ENCODE measurements at places on chromosomes 5 and 9.

- no peak overlapping the region for H3K27ac ChIP-seq
- H3K4me3 ChIP-seq = no peak overlapping the region
- no peak for DNase-seq
Measured at GRCh38 chr5:5480481-5481111, 58.1 kb downstream of the ICE1 start.

GRCh38 chr5:19322716-19323485 lies 665.1 kb downstream of the CDH18 start:
- no peaks in the 10 kb centered on the region for H3K4me1 ChIP-seq
- H3K27ac ChIP-seq = no peak overlapping the region
- H3K4me3 ChIP-seq = no peak overlapping the region
- H3K36me3 ChIP-seq = no peaks in the 10 kb centered on the region
- H3K27me3 ChIP-seq = no peaks in the 10 kb centered on the region

- no peaks in the 10 kb centered on the region for H3K27me3 ChIP-seq
- DNase-seq = no peak
- no peaks in the 10 kb centered on the region for H3K4me1 ChIP-seq
- H3K4me3 ChIP-seq = no peak overlapping the region
- H3K27ac ChIP-seq = no peak overlapping the region
Measured at GRCh38 chr9:72636621-72637020, 115.2 kb downstream of the TMC1 start.

GRCh38 chr9:36971935-36972488 lies 62.1 kb downstream of the PAX5 start:
- H3K4me3 ChIP-seq = no peak overlapping the region
- no peak overlapping the region for H3K27ac ChIP-seq
- no peaks in the 10 kb centered on the region for H3K27me3 ChIP-seq
- no peaks in the 10 kb centered on the region for H3K4me1 ChIP-seq

GRCh38 chr5:111201705-111202104 lies 22.5 kb upstream of the CAMK4 start:
- H3K4me3 ChIP-seq = no peak overlapping the region
- no peaks in the 10 kb centered on the region for H3K27me3 ChIP-seq
- DNase-seq = no peak
- no peak overlapping the region for H3K27ac ChIP-seq

GRCh38 chr9:137960496-137960895 lies 82.9 kb downstream of the CACNA1B start:
- no peak overlapping the region for H3K27ac ChIP-seq
- no peaks in the 10 kb centered on the region for H3K36me3 ChIP-seq
- H3K4me3 ChIP-seq = no peak overlapping the region
- H3K27me3 ChIP-seq = no peaks in the 10 kb centered on the region

GRCh38 chr5:32355686-32356085 lies 42.9 kb upstream of the MTMR12 start:
- no peak overlapping the region for H3K4me3 ChIP-seq
- no peak overlapping the region for H3K27ac ChIP-seq
- DNase-seq = no peak
- H3K36me3 ChIP-seq = no peaks in the 10 kb centered on the region
- no peaks in the 10 kb centered on the region for H3K4me1 ChIP-seq

DNA sequence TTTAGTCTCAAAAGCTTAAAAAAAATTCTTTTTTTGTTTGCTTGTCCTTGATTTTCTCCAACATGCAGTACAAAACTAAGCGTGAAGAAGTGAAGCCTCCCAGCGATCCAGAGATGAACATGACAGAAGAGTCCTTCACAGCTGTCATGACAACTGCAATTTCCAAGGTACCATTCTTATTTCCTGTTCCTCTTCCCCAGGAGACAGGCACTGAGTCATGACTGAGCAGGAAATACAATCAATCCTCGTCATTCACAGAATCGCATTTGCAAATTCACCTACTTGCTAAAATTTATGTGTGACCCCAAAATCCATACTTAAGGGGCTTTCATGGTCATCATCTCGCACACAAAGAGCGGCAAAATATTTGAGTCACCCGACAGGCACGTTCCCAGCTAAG lies 77.3 kb downstream of the SLC1A1 start:
- H3K36me3 ChIP-seq = no peaks in the 10 kb centered on the region
- H3K4me3 ChIP-seq = no peak overlapping the region
- no peak for DNase-seq
- no peaks in the 10 kb centered on the region for H3K27me3 ChIP-seq
- H3K4me1 ChIP-seq = no peaks in the 10 kb centered on the region

GRCh38 chr9:82829818-82830217 lies 233.1 kb downstream of the RASEF start:
- no peak overlapping the region for H3K27ac ChIP-seq
- no peaks in the 10 kb centered on the region for H3K27me3 ChIP-seq
- no peak overlapping the region for H3K4me3 ChIP-seq
- no peak for DNase-seq
- H3K4me1 ChIP-seq = no peaks in the 10 kb centered on the region

DNA sequence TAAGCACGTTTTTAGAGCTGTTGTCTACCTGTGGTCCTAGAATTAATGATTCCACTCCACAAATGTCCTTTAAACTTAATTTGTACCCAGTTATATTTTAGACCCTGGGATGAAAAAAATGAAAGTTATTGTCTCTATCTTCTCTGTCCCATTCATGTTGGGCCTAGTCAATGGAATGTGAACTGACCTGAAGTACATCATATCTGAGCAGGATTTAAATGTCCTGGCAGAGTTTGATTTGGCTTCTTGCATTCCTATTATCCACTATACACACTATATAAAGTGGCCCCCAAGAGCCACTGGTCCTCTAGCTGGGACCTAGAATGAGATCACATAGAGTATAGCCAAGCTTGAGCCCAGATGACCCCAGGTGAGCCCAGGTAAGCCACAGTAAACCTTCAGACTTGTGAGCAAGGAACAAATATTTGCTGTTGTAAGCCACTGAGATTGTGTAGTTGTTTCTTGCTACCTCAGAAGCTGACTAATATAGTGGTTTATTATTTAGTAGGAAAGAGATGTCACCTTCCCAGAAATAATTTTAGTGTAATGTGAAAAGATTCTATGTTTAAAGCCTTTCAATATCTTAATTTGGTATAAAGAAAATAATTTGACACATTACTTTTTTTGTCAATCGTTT lies 37.1 kb upstream of the C6 start:
- no peaks in the 10 kb centered on the region for H3K36me3 ChIP-seq
- no peak overlapping the region for H3K27ac ChIP-seq
- no peak for DNase-seq

GRCh38 chr9:33222031-33222430 lies 17.9 kb upstream of the SPINK4 start:
- no peaks in the 10 kb centered on the region for H3K27me3 ChIP-seq
- H3K4me1 ChIP-seq = no peaks in the 10 kb centered on the region
- no peak overlapping the region for H3K27ac ChIP-seq
- DNase-seq = no peak
- no peak overlapping the region for H3K4me3 ChIP-seq

- no peak overlapping the region for H3K4me3 ChIP-seq
- no peaks in the 10 kb centered on the region for H3K27me3 ChIP-seq
- no peak overlapping the region for H3K27ac ChIP-seq
- no peak for DNase-seq
Measured at GRCh38 chr5:131505237-131505908, 129.7 kb downstream of the RAPGEF6 start.

- H3K27ac ChIP-seq = no peak overlapping the region
- H3K27me3 ChIP-seq = no peaks in the 10 kb centered on the region
- no peak overlapping the region for H3K4me3 ChIP-seq
- no peaks in the 10 kb centered on the region for H3K36me3 ChIP-seq
- DNase-seq = no peak
- H3K4me1 ChIP-seq = no peaks in the 10 kb centered on the region
Measured at GRCh38 chr5:105101577-105101976, 1539.0 kb upstream of the NUDT12 start.

DNA sequence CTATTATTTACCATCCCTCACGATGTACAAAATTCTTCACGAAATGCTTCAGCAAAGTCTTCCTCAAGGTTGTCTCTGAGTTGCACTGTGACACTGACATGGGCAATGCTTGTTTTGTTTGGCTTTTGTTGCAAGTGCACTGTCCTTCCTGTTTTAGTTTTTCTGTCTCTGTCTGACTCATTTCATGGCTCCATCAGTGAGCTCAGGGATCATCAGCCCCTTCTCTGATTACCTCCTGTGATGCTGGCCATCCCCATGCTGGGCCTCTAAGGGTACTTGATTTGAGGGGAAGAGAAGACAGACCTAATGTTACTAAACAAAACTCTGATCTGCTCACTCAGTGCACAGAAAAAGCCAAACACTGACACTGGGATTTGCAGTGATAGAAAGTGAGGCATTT lies 37.6 kb upstream of the STX17 start:
- H3K27me3 ChIP-seq = no peaks in the 10 kb centered on the region
- no peak for DNase-seq
- H3K27ac ChIP-seq = no peak overlapping the region
- H3K36me3 ChIP-seq = no peaks in the 10 kb centered on the region
- H3K4me1 ChIP-seq = no peaks in the 10 kb centered on the region

GRCh38 chr9:94277885-94278536 lies 18.9 kb downstream of the ZNF169 start:
- no peaks in the 10 kb centered on the region for H3K4me1 ChIP-seq
- H3K27ac ChIP-seq = no peak overlapping the region
- DNase-seq = no peak
- no peaks in the 10 kb centered on the region for H3K36me3 ChIP-seq

DNA sequence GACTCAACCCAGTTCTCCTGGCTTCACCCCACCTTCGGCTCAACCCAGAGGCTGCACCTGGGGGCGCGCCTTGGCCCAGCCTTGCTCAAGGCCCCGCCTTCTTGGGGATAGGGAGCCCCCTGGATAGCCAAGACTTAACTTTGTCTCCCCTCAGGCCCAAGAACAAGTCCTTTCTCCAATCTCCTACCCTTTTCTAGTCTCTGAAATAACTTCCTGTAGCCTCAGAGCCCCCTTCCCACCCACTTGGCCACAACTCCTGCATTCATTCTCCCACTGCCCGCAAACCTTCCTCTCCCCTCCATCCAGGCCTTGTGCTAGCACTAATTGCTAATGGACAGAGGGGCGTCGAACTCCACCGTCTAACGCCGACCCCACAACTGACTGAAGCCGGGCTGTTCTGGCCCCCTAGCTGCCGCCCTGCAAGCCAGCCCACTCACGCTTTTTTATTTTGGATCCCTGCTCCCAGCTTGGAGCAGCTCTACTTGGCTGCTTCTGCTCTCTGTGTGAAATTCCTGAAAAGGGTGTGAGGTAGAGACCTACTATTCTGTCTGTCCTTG lies 579 bp upstream of the ASTN2 start:
- H3K27me3 ChIP-seq = no peaks in the 10 kb centered on the region
- peaks cover 4% of the 10 kb centered on the region for H3K4me1 ChIP-seq
- peak overlapping the region; percentile 44 for H3K4me3 ChIP-seq
- no peak for DNase-seq
- no peak overlapping the region for H3K27ac ChIP-seq

- H3K27ac ChIP-seq = no peak overlapping the region
- H3K4me1 ChIP-seq = no peaks in the 10 kb centered on the region
- DNase-seq = no peak
- H3K27me3 ChIP-seq = no peaks in the 10 kb centered on the region
Measured at GRCh38 chr5:128770907-128771306, 194.4 kb upstream of the SLC27A6 start.

DNA sequence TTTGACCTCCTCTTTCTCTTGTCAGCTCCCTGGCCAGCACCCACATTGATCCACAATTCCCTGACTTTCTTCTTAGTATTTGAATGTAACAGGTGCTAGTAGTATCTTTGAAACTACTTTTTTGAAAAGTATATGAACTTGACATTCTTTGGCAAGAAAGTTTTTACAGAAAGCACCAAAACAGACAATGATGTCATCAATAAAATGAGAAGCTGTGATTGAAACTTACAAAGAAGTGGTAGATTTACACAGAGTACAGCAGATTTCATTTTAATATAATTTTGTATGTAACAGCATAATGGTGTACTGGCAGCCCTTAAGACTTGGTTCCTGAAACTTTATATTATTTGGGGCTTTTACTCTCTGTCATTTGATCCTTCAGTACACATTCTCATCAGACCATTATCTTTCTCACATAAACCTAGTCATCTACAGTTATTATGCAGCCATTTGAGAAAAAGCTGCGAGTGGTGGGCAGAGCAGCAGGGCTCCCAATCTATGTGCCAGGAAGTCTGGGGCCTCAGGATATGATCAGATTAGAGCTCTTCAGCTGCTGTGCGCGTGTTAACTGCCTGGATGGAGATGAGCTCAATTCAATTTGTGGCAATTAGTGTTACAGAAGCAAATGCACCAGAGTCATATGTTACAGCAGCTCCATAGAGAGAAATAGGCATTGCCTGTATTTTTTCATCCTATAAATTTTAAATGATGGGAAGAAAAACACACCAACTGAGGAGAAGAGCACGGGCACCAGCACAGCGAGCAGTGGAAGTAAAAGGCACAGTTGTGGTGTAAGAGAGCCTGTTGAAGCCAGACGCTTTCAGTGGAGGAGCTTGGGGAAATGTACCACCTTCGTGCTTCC lies 126.1 kb downstream of the STARD4 start:
- H3K4me1 ChIP-seq = no peaks in the 10 kb centered on the region
- DNase-seq = no peak
- H3K27me3 ChIP-seq = no peaks in the 10 kb centered on the region
- H3K27ac ChIP-seq = no peak overlapping the region
- no peaks in the 10 kb centered on the region for H3K36me3 ChIP-seq
- no peak overlapping the region for H3K4me3 ChIP-seq

- DNase-seq = no peak
- H3K4me3 ChIP-seq = no peak overlapping the region
- H3K27me3 ChIP-seq = no peaks in the 10 kb centered on the region
- no peaks in the 10 kb centered on the region for H3K36me3 ChIP-seq
- H3K4me1 ChIP-seq = peaks cover 40% of the 10 kb centered on the region
Measured at GRCh38 chr9:70398145-70398556, 16.3 kb downstream of the KLF9 start.

- H3K27ac ChIP-seq = no peak overlapping the region
- DNase-seq = no peak
- H3K27me3 ChIP-seq = no peaks in the 10 kb centered on the region
- no peak overlapping the region for H3K4me3 ChIP-seq
Measured at GRCh38 chr5:39433848-39434247, 9.1 kb upstream of the DAB2 start.

- no peak overlapping the region for H3K27ac ChIP-seq
- H3K4me3 ChIP-seq = no peak overlapping the region
- H3K36me3 ChIP-seq = no peaks in the 10 kb centered on the region
- no peaks in the 10 kb centered on the region for H3K4me1 ChIP-seq
- no peak for DNase-seq
- no peaks in the 10 kb centered on the region for H3K27me3 ChIP-seq
Measured at GRCh38 chr9:36840898-36841536, 193.1 kb downstream of the PAX5 start.

- no peaks in the 10 kb centered on the region for H3K27me3 ChIP-seq
- H3K4me3 ChIP-seq = no peak overlapping the region
- no peak overlapping the region for H3K27ac ChIP-seq
- DNase-seq = no peak
- no peaks in the 10 kb centered on the region for H3K36me3 ChIP-seq
- no peaks in the 10 kb centered on the region for H3K4me1 ChIP-seq
Measured at GRCh38 chr5:141003031-141003430, 36.8 kb downstream of the PCDHAC2 start.

DNA sequence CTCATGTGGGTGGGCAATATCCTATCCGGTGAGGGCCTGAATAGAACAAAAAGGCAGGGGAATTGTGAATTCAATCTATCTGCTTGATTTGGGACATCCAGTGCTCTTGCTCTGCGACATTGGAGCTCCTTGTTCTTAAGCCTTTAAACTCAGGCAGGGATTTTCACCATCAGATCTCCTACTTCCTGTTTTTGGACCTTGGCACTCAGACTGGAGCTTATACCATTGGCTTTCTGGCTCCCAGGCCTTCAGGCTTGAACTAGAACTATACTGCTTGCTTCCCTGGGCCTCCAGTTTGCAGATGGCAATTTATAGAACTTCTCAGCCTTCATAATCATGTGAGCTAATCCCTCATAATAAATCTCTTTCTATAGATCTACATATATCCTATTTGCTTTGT lies 134.3 kb upstream of the CLINT1 start:
- no peaks in the 10 kb centered on the region for H3K36me3 ChIP-seq
- no peaks in the 10 kb centered on the region for H3K4me1 ChIP-seq
- H3K27me3 ChIP-seq = no peaks in the 10 kb centered on the region
- H3K27ac ChIP-seq = no peak overlapping the region
- no peak overlapping the region for H3K4me3 ChIP-seq
- no peak for DNase-seq

Data from pancreas (tissue), 10 donors.